ENCODE measurements at places on chromosomes 6 and 20. TPM values are rescaled to one million over a fixed set of nuclear protein-coding genes. Genes with fewer than 3 reads are reported as not detected.

The OPRM1 gene
- polyA plus RNA-seq = not detected

The HTR1B gene
- not detected for polyA plus RNA-seq

The ZSCAN23 gene
- polyA plus RNA-seq = 0.28 TPM

The OR2B6 gene
- polyA plus RNA-seq = not detected

The PGC gene
- not detected for polyA plus RNA-seq

The GRIK2 gene
- polyA plus RNA-seq = not detected

The DAAM2 gene
- not detected for polyA plus RNA-seq

The SMOC2 gene
- not detected for polyA plus RNA-seq

The CGA gene
- not detected for polyA plus RNA-seq

The SLC35D3 gene
- polyA plus RNA-seq = not detected

The LRRC73 gene
- polyA plus RNA-seq = not detected

The IMPG1 gene
- not detected for polyA plus RNA-seq

The WFDC10B gene
- not detected for polyA plus RNA-seq

The NOX3 gene
- not detected for polyA plus RNA-seq

The MAPK13 gene
- 45.1 TPM for polyA plus RNA-seq

The HTR1E gene
- not detected for polyA plus RNA-seq

The SLX4IP gene
- 9.8 TPM for polyA plus RNA-seq

The JPH2 gene
- polyA plus RNA-seq = not detected

The FAM209A gene
- polyA plus RNA-seq = 0.35 TPM
